ENCODE measurements at places on chromosomes 12 and 14.

- no peak for DNase-seq
Measured at GRCh38 chr12:55039395-55040354, 19.9 kb downstream of the NEUROD4 start.

GRCh38 chr12:95767703-95768102 is 22.9 kb downstream of the NTN4 start:
- no peak for DNase-seq

GRCh38 chr14:96920023-96920422 is 122.8 kb downstream of the VRK1 start:
- DNase-seq = no peak

GRCh38 chr12:68319988-68320623 is 12.1 kb downstream of the MDM1 start:
- DNase-seq = no peak
